ENCODE measurements at places on chromosomes 2 and 18. TPM values are rescaled to one million over a fixed set of nuclear protein-coding genes. Genes with fewer than 3 reads are reported as not detected.

DNA sequence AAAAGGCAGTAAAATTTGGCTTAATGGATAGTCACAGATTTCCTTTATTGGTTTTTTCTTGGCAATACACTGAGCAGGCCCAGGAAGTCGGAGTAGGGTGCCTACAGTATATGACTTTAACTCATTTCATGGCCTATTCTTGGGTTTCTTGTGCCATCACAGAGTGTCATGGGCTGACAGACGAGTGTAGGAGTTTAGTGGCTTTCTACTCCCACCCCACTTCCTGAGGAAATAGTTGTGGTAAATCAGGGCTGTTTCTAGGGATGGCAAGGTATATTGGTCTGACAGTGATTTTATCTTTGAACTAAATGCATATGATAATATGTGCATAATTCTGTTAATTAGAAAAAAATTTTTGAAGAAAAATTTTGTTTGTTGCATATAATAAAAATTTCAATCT is 100.1 kb downstream of the PLCL1 start:
- no peak for DNase-seq

DNA sequence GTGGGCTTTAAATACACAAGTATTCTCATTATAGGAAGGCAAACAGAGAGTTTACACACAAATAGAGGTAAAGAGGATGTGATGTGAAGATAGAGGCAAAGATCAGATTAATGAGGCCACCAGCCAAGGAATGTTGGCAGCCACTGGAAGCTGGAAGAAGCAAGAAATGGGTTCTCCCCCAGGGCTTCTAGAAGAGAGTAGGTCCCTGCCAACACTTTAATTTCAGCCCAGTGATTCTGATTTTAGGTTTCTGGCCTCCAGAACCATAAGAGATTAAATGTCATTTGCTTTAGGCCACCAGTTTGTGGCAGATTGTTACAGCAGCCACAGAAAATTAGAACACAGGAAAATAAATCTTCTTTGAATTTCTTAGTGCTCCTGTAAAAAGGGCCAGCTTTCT is 916.7 kb downstream of the CPS1 start:
- DNase-seq, result no peak

DNA sequence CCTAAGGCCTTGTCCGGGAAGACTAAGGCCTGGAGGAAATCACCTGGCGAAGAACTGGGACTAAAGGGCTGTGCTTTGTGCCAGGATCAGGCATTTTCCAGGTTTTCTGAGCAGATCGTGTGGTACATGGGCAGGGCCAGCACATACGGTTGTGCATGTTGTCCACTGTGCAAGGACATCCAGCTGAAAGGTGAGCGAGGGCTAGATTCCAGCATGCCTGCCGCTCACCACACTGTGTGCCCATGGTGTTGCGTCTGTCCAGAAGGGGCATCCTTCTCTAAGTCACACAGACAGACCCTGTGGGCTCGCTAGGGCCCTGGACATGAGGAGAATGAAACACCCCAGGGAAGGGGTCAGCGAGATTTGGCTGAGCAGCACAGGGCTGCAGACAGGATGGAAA is 80.3 kb upstream of the TAF1B start:
- DNase-seq, result no peak

The TCF4 gene
- polyA plus RNA-seq, result 69.1 TPM

DNA sequence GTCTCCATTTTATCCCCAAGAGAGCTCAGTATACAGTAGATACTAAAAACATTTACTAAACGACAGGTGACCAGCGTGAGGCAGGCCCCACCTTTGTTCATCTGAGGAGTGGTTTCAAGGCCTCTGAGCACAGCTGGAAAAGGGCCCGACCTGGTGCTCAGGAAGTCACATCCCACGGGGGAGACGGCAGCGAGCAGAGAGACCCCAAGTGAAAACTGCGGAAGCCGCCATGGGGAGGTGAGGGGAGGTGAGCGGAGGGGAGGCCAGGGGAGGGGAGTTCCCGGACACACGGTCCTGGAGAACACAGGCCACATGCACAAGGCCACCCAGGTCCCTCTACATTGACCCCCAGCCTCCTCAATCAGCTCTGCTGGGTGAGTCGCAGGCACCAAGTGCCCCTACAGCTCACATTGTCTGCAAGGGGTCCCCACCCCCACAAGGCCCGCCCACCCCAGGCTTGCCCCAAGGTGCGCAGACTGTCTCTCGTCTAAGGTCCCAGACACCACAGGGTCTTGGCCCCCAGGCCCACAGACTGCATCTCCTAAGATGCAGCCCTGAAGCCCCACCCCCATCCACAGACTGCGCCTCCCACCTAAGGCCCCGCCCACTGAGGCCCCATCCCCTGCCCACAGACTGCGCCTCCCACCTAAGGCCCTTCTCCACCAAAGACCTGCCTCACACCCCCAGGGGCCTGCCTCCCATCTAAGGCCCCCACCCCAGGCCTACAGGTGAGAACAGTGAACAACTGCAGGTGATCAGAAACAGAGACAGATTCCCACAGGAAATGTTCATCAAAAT is 19.1 kb downstream of the PARD6G start:
- no peak for DNase-seq

- DNase-seq, result no peak
Observed at GRCh38 chr18:74498712-74499627, 2.8 kb downstream of the CNDP2 start.

The PLGLB2 gene
- 1.6 TPM for polyA plus RNA-seq

Data from ovary (tissue), 10 donors.